ENCODE measurements at places on chromosomes 4 and X.
A peak's percentile ranks its signal among the peaks of the same experiment; 100 is the strongest.

GRCh38 chr4:104500442-104500841 lies 5.7 kb upstream of the CXXC4 start:
- DNase-seq, result no peak

GRCh38 chr4:26342328-26343037 lies 21.7 kb downstream of the RBPJ start:
- no peak for DNase-seq

DNA sequence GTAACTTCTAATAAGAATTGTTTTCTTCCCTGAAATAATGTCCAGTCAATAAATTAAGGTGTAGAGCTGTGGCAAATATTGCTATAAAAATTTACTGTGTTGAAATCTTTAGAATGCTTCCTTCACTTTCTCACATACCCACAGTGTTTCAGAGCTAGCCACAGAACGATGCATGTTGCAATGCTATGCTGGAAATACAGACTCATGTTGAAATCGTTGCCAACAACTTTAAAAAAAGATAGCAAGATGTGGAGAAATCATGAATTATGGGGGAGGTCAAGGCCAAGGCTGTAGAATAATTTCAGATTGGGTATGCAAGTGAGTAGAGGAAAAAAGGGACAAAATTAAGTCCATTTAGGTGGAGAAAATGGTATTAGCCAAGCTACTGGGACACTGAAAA lies 204.8 kb downstream of the VEGFC start:
- no peak for DNase-seq

- no peak for DNase-seq
These were observed 49.3 kb downstream of the SORCS2 start for GRCh38 chr4:7241597-7242125.

DNA sequence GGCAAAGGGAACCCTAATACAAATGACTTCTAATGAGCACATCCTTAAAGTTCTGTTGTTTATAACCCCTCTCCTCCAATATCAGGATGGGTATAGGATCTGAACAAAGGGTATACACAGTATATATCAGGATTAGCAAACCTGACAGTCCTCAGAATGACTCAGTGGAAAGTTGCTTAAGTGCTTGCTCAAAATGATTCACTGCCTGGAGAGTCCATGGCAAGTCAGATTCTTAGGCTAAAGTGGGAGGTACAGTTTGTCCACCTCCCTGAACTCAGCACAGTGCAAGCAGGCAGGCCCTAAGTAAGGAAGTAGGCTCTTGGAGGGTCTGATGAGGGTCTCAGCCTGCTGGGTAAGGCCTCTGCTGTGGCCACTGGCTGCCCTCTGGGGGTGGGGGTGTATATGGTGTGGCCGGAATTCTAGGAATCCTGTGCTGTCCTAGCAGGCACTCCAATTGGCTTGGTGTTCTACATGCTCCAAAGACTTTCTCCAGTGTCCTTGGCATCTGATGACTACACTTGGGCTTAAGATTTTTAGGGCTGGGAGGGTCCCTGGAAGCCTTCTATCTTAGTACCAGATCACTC lies 54.3 kb downstream of the CHRDL1 start:
- no peak for DNase-seq

- no peak for DNase-seq
These were observed 36.5 kb downstream of the DCTD start for GRCh38 chr4:182880387-182881356.

DNA sequence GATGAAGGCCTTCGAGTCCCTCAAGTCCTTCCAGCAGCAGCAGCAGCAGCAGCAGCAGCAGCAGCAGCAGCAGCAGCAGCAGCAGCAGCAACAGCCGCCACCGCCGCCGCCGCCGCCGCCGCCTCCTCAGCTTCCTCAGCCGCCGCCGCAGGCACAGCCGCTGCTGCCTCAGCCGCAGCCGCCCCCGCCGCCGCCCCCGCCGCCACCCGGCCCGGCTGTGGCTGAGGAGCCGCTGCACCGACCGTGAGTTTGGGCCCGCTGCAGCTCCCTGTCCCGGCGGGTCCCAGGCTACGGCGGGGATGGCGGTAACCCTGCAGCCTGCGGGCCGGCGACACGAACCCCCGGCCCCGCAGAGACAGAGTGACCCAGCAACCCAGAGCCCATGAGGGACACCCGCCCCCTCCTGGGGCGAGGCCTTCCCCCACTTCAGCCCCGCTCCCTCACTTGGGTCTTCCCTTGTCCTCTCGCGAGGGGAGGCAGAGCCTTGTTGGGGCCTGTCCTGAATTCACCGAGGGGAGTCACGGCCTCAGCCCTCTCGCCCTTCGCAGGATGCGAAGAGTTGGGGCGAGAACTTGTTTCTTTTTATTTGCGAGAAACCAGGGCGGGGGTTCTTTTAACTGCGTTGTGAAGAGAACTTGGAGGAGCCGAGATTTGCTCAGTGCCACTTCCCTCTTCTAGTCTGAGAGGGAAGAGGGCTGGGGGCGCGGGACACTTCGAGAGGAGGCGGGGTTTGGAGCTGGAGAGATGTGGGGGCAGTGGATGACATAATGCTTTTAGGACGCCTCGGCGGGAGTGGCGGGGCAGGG lies 568 bp downstream of the HTT start:
- peak; percentile 74 for DNase-seq

DNA sequence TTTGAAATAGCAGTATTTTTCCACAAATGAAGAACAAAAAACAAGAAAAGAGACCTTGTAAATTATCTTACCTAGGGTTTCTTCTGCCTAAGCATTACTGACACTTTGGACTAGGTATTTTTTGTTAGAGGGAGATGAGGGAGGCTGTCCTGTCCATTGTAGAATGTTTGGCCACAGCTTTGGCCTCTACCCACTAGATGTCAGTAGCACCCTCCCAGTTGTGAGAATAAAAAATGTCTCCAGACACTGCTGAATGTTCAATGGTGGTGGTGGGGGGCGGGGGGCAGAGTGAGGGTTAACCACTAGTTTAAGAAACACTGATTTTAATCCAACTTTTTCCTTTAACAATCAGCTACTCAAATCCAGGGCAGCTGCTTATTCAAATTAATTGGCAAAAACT lies 25.8 kb downstream of the OTUD4 start:
- DNase-seq, result peak; percentile 35

GRCh38 chr4:170167678-170168077 lies 77.9 kb upstream of the AADAT start:
- no peak for DNase-seq

- no peak for DNase-seq
These were observed 130.2 kb downstream of the SH2D1A start for GRCh38 chrX:124476562-124476961.

- DNase-seq, result no peak
These were observed 192.2 kb downstream of the BCOR start for GRCh38 chrX:39905538-39905891.

- DNase-seq, result no peak
These were observed 168.8 kb upstream of the RBPJ start for GRCh38 chr4:26152056-26152455.

DNA sequence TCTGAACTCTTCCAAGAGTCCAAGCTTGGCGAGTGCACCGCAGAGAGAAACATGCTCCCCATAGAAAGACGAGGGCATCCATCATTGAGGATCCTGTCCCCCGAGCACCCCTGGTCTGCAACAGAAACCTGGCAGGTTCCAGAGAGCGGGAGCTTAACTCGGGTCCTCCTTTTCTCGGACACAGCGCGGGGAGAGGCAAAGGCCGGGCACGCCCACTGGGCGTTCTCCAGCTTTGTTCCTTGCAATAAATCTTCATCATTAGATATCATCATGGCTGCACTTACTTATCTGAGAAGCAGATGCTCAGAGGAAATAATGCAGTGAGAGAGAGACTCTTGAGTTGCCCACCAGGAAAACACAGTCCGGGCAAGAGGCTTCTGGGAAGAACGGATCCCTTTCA lies 90.1 kb upstream of the PSAPL1 start:
- no peak for DNase-seq

DNA sequence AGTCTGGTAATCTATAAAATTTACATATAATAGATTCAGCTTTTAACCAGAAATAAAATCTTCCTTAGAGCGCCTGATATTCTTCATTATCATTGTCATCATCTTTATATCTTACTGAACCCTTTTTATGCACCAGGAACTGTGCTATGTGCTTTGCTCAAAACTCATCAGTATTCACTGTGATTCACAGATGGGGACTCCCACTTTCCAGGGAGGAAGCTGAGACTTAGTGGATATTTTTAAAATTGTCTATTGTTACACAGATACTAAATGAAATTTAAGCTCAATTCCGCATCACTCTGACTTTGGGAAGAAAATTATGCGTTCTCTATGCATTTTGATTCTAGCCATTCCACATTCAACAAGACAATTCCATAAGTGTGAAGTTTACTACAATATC lies 34.8 kb upstream of the SULT1E1 start:
- no peak for DNase-seq

- DNase-seq, result no peak
These were observed 111.3 kb downstream of the MAGEE1 start for GRCh38 chrX:76538860-76539259.

DNA sequence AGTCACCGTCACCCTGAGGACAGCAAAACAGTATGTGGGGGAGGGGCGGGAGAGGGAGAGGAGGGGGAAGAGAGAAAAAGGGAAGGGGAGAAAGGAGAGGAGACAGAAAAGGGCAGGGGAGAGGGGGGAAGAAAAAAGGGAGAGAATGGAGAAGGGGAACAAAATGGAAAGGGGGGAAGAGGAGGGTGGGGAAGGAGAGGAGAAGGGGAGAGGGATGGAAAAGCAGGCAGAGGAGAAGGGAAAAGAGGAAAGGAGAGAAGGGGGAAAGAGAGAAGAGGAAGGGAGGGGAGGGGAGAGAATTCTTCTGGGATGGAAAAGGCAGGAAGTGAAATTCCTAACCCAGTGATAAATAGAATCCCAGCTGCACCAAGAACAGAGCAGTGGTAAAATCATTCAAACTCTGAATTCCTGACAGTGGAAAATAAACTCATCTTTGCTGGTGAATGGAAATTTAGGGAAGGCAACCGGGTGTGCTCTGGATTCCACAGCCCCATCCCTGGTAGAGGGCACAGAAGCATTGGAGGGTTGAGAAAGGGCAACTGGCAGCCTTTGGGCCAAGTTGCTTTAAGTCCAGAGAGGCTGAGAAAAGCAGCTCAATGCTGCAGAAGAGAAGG lies 244.2 kb downstream of the BCOR start:
- no peak for DNase-seq

- DNase-seq, result no peak
These were observed 153.3 kb downstream of the TMEM164 start for GRCh38 chrX:110156167-110156754.

GRCh38 chr4:110753466-110753865 lies 130.6 kb upstream of the PITX2 start:
- no peak for DNase-seq

GRCh38 chr4:127574643-127575042 lies 58.1 kb upstream of the INTU start:
- no peak for DNase-seq

DNA sequence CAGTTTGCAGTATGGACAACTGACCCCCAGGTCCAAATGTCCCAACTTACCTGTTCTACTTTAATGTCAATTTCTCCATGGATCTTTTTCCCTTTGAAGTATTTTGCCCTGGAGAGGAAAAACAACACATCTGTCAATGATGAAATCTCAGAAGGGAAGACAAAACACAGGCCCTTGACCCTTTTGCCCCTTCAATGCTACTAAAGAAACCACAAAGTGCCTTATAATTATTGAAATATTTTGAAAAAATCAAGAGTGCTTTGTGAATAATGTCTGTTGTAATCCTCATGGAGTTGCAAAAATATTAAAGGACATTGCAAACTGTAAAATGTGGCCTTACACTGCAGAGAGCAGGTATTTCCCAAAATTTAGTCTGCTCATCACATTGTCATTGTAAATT lies 12.6 kb downstream of the SYN1 start:
- no peak for DNase-seq

DNA sequence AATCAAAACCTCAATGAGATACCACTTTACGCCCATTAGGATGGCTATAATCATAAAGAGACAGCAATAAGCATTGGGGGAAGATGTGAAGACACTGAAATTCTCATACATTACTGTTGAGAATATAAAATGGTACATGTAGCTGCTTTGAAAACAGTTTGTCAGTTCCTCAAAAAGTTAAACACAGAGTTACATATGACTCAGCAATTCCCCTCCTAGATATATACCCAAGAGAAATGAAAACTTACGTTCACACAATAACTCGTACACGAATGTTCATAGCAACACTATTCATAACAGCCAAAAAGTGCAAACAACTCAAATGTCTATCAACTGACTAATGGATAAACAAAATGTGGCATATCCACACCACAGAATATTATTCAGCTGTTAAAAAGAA lies 36.6 kb downstream of the PHF8 start:
- DNase-seq, result no peak

DNA sequence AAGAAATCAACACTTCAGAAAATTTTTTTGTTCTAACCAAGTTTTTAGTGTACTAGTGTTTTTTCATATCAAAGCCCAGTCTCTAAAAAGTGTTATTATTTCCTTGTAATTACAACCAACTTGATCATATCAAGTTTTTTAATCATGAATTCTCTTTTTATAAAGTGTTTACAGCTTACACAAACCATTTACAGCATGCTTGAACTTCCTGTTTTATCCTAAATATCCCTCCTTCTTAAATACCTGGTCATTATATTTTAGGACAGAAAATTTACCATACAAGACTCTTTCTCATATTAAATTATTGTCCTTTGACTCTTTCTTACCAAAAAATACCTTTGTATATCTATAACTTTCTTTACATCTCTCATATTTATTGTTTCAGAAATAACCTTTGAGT lies 89.4 kb upstream of the NPY2R start:
- no peak for DNase-seq

DNA sequence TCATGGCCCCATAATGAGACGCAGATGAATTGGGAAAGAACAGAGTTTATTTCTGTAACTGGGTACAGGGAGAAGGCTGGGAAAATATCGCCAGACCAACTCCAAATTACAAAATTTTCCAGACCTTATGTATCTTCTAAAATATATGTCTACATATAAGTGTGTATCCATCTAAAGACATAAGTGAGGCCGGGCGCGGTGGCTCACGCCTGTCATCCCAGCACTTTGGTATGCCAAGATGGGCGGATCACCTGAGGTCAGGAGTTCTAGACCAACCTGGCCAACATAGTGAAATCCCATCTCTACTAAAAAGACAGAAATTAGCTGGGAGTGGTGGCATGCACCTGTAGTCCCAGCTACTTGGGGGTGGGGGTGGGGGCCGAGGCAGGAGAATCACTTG lies 11.7 kb upstream of the DHRSX start:
- no peak for DNase-seq

- DNase-seq, result no peak
These were observed 205.5 kb downstream of the PRR32 start for GRCh38 chrX:127025013-127025412.

- no peak for DNase-seq
These were observed 6.3 kb upstream of the OTUD4 start for GRCh38 chr4:145186729-145187128.

- no peak for DNase-seq
These were observed 335.1 kb downstream of the ANK2 start for GRCh38 chr4:113384600-113384999.

- no peak for DNase-seq
These were observed 16.9 kb downstream of the SPINK2 start for GRCh38 chr4:56804551-56804950.

- DNase-seq, result no peak
These were observed 239.6 kb upstream of the FAM47A start for GRCh38 chrX:34371754-34372153.

All from D341Med (cell line).